ENCODE measurements at places on chromosomes 3 and 15.

GRCh38 chr3:102207151-102207571, 227.7 kb upstream of the ZPLD1 start:
- DNase-seq, result no peak

GRCh38 chr3:23740517-23740965, 65.2 kb upstream of the UBE2E1 start:
- DNase-seq, result no peak

DNA sequence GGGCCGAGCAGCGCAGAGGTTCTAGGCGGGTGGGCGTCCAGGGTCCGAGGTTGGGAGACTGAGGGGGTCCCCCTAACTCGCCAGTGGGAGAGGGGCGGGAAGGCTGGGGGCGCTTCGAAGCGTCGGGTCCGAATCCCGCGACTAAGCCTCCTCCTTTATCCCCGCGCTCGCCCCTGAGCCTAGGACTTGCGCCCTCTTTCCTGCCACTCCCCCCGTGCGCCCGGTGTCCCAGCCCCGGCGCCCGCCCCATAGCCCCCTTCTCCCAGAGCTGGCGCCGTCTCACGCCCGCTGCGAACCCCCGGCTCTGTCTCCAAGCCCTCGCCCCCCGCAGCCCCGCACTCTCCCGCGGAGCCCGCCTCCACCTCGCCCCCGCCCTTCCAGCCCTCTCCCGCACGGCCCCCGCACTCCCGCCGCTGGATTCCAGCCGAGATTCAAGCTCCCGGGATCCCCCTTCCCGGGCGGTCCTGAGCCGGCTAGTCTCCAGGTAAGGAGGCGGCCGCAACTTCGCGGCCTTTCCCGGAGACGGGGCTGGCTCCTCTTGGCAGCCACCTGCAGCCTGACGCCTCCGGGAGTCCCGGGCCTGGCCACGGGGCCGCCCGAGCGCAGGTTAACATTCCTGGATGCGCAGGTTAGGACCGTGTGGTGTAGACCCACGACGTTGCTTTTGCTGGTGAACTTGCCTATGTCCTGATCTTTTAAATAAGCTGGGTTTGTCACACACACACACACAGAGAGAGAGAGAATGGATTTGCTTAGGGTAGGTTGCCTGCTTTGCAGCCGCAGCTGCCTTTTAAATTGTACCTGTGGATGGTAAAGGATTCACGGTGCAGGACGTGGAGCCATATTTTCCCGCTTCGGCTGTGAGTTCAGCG, 563 bp downstream of the PXYLP1 start:
- no peak for DNase-seq

- peak; percentile 1 for DNase-seq
Measured at GRCh38 chr15:81575436-81576123, 201.6 kb upstream of the TMC3 start.

DNA sequence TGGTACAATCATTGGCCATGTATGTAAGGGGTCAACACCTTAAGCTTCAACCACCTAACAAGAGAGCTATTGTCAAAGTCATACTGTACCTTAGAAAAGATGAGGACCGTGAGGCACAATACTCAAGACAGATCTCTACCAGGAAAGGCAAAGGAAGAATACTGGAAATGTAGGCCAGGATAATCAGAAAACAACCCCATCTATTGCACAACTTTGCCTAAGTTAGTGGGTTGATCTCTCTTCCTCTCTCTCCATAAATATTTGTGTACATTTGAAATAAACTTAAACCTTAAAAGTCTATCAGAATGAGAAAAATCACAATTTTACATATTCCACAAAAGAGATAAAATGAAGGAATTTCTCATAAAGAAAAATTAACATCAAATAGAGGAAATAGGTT, 556.9 kb downstream of the MECOM start:
- DNase-seq, result no peak

GRCh38 chr15:35549567-35549966, 3.6 kb upstream of the DPH6 start:
- DNase-seq, result no peak

GRCh38 chr15:25767356-25768151, 95.6 kb downstream of the ATP10A start:
- no peak for DNase-seq

- DNase-seq, result no peak
Measured at GRCh38 chr3:141647562-141647915, 90.6 kb upstream of the RNF7 start.

GRCh38 chr15:39685999-39686613, 96.5 kb downstream of the FSIP1 start:
- peak; percentile 70 for DNase-seq

- no peak for DNase-seq
Measured at GRCh38 chr3:126433496-126434263, 39.0 kb downstream of the CFAP100 start.

- DNase-seq, result peak; percentile 43
Measured at GRCh38 chr3:108090049-108090700, 656 bp downstream of the CD47 start.

DNA sequence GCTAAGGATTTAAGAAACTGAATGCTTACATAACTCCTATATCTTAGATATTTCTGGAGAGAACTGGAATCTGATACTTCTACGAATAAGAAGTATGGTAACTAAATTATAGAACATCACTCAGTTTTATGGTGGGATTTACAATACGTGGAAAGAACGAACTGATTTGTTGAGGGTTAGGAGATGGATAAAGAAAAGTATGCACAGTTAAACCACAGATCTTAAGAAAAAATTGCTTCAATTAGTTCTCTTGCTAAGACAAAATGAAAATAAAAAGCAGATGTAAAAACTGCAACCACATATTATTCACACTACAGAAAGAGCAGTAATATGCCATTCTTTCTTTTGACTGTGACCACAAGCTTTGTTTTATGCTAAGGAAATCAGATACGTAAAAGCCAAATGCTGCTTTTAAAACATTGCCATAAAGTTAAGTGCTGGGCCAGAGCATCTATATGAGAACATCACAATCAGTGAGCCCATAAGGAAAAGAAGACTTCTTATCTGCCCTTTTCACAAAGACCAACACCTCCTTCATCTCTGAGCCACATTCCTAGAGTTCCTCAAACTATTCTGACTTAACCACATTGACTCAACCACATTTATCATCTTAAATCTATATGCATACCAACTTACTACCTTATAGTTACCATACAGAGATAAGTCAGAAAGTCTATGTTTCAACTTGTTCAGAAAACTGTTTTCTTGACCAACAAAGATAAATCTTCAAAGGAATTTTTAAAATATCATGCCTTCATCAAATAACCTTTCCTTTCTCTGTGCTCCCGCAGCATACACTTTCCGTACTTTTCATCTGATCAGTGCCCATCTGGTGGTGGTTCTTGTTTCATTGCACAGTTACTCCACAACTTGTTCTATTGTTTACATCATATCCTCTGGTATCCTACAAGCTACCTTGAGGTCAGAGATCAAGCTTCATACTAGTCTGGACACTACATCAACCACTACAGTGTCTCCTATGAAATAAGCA, 61.7 kb downstream of the FSIP1 start:
- peak; percentile 69 for DNase-seq

DNA sequence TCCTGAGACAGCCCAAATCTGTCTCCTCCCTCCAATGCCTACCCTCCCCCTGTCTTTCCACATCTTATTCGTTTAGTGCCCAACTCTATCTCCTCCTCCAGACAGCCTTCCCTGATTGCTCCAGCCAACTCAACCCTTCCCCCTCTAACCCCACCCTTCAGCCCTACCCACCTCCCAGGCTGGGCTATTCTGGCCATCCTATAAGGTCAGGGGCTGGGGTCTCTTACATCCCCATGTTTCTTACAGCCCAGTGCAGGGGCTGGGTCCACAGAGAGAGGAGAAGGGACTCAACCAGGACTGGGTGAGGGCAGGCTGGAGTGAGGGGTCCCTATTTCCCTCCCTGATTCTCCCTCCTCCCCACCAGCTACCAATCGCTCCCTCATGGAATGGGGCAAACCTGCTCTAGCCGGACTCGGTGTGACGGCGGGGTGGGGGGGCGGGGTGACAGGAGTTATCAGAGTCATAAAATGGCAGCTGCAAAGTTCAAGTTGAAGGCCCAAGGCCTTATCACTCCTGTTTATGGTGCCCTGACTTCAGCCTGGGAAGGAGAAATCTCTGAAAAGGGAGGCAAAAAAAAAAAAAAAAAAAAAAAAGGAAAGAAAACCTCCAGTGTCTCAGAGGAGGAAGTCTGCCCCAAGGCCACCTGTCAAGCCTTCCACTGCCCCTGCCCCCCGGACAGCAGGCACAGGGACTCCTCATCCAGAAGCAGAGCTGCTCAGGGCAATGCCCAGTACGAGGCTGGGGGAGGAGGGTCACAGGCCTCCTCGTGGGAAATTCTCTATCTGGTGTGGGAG, 2.1 kb downstream of the VIPR1 start:
- DNase-seq, result no peak

GRCh38 chr3:146968204-146968651, 363.1 kb upstream of the PLSCR5 start:
- DNase-seq, result peak; percentile 80

GRCh38 chr3:171490901-171491300, 30.7 kb upstream of the TNIK start:
- no peak for DNase-seq

- DNase-seq, result no peak
Measured at GRCh38 chr3:71031914-71032521, 551.5 kb downstream of the FOXP1 start.

GRCh38 chr15:69105451-69105985, 54.9 kb upstream of the GLCE start:
- no peak for DNase-seq

- DNase-seq, result peak; percentile 26
Measured at GRCh38 chr3:71463617-71464016, 119.9 kb downstream of the FOXP1 start.

- DNase-seq, result no peak
Measured at GRCh38 chr3:17181413-17181907, 296.7 kb downstream of the PLCL2 start.

DNA sequence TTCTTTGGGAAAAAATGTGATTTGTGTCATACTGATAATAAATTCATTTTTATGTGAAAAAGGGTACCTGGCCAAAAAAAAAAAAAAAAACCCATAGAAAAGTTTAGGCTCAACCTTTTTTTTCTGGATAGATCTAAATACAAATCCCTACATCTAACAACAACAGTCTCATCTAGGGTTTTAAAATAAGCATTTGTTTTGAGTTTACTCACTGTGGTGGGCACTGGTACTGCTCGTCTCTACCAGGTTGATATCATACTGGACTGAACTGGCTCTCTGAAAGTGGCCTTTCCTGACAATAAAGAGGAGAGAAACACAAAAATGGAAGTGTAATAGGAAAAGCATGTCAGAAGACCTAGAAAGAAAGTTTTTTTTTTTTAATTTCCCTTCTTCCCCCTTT, 52.0 kb downstream of the FBXO22 start:
- no peak for DNase-seq

GRCh38 chr15:56208185-56208584, 35.5 kb downstream of the RFX7 start:
- DNase-seq, result no peak

GRCh38 chr15:67100801-67101581, 35.6 kb downstream of the SMAD3 start:
- no peak for DNase-seq

GRCh38 chr3:39982665-39983357, 173.4 kb downstream of the MYRIP start:
- DNase-seq, result no peak

DNA sequence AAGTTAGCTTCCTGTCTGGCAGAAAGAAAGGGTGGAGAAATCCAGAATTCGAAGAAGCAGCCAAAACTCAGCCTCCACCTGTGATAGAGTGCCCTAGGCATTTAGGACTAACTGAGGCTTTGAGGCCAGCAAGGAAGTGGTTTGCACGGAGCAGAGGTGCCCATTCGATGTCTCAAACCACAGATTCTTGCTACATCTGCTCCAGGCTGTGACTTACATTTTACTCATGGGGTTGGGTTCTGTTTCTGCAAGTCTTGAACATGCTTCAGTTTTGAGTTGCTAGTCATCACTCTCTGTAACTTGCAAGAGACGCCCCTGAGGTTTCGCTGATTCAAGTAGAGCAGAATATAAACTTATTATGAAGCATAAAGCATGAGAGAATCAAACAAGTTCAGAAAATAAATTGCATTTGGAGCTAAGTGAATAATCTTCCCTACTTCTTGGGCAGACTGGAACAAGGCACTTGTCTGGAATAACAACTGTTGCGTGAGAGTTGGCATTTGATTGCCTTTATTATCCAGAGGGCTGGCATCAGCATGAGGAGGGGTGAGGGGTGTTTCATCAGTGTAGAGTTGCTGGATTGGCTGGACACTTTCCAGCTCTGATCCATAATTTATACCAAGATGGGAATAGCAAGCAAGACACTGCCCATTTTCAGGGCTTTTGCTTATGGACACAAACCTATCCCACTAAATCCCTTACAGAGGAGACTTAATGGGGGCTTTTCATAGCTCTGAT, 256.5 kb downstream of the AGBL1 start:
- no peak for DNase-seq

DNA sequence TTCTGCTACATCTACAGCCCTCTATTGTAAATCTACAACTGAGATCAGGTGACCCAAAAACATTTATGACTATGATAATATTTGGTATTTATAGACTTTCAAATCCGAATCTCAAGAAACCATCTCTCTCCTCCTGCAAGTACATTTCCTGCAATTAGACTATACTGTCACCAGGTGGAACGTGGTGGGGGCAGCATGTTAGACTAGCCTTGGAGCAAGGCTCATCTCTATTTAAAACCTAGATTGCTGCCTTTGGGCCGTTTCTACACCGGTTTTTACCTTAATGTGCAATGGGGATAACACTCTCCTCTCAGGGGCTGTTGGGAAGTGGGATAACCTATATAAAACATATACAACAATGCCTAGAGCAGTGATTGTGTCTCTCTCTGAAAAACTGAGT, 3.8 kb upstream of the KATNBL1 start:
- DNase-seq, result no peak

DNA sequence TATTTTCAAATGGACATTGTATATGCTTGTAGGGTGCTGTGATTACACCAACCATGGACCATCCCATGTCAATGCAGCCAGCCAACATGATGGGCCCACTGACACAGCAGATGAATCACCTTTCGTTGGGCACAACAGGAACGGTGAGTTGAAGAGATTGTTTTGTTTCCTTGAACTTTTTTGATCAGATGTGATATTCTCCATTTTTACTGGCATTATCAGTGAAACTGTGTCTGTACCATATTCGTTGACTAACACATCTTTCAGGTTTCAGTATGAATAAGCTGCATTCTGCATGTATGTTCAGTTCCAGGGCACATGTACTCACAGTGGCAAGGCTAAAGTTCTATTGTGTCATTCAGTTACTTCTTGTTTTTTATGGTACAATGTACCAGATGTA, 655.2 kb downstream of the RBMS3 start:
- DNase-seq, result no peak

All from IMR-90 (cell line).